Activated CD8-positive, alpha-beta memory T cell treated with anti-CD3 and anti-CD28 coated beads, Interleukin-2, amount 10 ng/mL, durations not matched to agents 7 days and 5 days (primary cell): ENCODE measurements at places on chromosomes 2 and 18. TPM values are rescaled to one million over a fixed set of nuclear protein-coding genes. Genes with fewer than 3 reads are reported as not detected.

SNORC gene
- total RNA-seq, result 1.8 TPM

TET3 gene
- 12.7 TPM for total RNA-seq

CNTNAP5 gene
- not detected for total RNA-seq

GRCh38 chr2:43024515-43025011, 201.8 kb downstream of the ZFP36L2 start:
- H3K36me3 ChIP-seq, result no peaks in the 10 kb centered on the region
- peak; percentile 52 for DNase-seq
- no peak overlapping the region for H3K27ac ChIP-seq
- H3K4me1 ChIP-seq, result peaks cover 2% of the 10 kb centered on the region
- H3K27me3 ChIP-seq, result no peaks in the 10 kb centered on the region
- H3K4me3 ChIP-seq, result no peak overlapping the region

GRCh38 chr2:223079925-223080324, 27.9 kb downstream of the KCNE4 start:
- no peak for DNase-seq
- H3K27me3 ChIP-seq, result no peaks in the 10 kb centered on the region
- H3K27ac ChIP-seq, result no peak overlapping the region

DNA sequence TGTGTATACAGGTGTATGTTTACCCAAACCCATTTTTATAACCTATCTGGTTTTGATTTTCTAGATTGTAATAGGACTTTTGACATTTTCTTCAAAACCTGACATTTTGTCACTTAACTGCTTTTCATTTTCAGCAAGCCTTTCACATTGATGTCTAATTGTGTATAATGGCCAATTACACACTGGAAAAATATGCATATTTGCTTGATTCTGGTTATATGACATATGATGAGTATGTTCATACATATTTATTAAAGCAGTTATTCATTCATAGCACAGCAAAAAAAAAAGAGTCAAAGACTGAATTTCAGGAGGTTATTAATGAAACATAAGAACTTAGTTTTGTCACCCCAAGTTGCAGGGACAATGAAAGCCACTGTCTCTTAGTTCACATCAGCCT, 307.7 kb upstream of the TNP1 start:
- H3K4me3 ChIP-seq, result no peak overlapping the region
- no peak overlapping the region for H3K27ac ChIP-seq
- peaks cover 5% of the 10 kb centered on the region for H3K27me3 ChIP-seq
- no peak for DNase-seq
- H3K36me3 ChIP-seq, result no peaks in the 10 kb centered on the region

EGR4 gene
- total RNA-seq, result 0.15 TPM

DNA sequence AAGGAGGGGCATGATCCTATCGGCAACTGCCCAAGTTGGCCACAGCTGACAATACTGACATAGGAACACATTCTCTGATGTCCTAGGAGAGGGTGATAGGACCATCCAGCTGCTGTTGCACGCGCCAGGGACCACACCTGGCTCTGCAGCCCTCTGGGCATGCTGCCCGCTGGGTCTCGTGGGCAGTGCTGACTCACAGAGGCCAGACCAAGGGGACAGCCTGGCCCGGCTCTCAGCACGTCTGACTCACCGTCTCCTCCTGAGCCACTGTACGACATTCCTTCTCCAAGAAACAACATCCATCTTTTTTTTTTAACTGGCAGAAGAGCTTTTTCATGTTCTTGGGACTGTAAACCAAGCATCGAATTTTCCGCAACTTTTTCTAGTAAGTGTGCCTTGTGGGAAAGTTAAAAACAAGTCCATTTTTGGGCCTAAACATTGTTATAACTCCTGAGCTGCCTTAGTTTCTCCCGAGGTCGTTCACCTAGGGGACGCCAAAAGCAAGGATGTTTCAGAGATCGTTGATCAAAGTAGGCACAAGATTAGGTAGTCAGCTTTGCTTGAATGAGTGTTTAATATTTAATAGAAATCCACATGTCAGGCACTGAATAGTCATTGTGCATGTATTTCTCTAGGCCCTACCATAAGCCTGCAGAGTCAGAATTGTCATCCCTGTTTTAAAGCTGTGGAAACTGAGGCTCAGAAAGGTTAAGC, 100.3 kb downstream of the TTC32 start:
- H3K27me3 ChIP-seq, result peaks cover 3% of the 10 kb centered on the region
- H3K4me3 ChIP-seq, result no peak overlapping the region
- no peaks in the 10 kb centered on the region for H3K4me1 ChIP-seq
- no peak overlapping the region for H3K27ac ChIP-seq

DNA sequence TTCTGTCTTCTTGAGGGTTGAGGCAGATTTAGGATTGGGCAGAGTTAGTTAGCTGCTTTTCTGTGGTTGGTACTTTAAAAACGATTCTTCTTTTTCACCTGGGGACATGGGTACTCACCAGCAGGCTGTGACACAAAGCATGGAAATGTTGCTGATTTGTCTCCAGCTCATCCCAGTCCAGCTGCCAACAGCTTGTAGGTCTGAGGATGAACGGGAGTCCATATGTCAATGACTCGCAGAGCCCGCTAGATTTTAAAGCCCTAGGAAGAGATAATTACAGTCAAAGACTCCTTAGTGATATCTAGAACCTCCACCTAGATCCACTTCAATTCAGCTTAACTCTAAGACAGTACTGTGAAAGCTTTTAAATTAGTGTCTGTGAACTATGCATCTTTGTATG, 20.8 kb downstream of the DOK1 start:
- H3K4me3 ChIP-seq, result no peak overlapping the region
- no peak for DNase-seq
- peaks cover 5% of the 10 kb centered on the region for H3K36me3 ChIP-seq
- H3K4me1 ChIP-seq, result peaks cover 44% of the 10 kb centered on the region
- H3K27ac ChIP-seq, result no peak overlapping the region
- no peaks in the 10 kb centered on the region for H3K27me3 ChIP-seq

- H3K27me3 ChIP-seq, result peaks cover under 1% of the 10 kb centered on the region
- no peaks in the 10 kb centered on the region for H3K36me3 ChIP-seq
- H3K4me1 ChIP-seq, result peaks cover 3% of the 10 kb centered on the region
- H3K27ac ChIP-seq, result no peak overlapping the region
- H3K4me3 ChIP-seq, result no peak overlapping the region
- DNase-seq, result no peak
Measured at GRCh38 chr18:48740068-48740440, 201.2 kb downstream of the CTIF start.

- H3K27me3 ChIP-seq, result no peaks in the 10 kb centered on the region
- no peak overlapping the region for H3K27ac ChIP-seq
- H3K4me3 ChIP-seq, result no peak overlapping the region
- peaks cover 7% of the 10 kb centered on the region for H3K36me3 ChIP-seq
Measured at GRCh38 chr2:43370705-43371104, 144.3 kb upstream of the ZFP36L2 start.

DNA sequence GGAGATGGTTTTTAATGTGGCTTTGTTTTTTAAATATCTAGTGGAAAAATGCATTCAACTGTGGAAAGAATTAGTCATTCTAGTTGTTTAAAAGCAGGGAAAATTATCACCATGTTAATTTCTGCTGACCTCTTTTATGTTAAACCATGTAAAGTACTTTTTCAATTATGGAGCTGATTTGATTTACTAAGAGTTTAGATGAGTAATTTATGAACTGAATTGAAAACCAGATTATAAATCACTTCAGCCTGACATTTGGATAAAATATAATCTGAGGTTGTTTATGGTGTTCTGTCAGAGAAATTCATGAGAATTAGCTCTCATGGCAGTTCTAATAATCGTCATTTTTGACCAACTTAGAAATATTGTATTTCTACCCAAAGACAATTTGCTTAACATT, 11.6 kb downstream of the ITGA4 start:
- no peak for DNase-seq
- H3K27ac ChIP-seq, result peak overlapping the region; percentile 26
- no peak overlapping the region for H3K4me3 ChIP-seq
- H3K4me1 ChIP-seq, result peaks cover 90% of the 10 kb centered on the region
- peaks cover 76% of the 10 kb centered on the region for H3K36me3 ChIP-seq
- no peaks in the 10 kb centered on the region for H3K27me3 ChIP-seq
